ENCODE measurements at places on chromosomes 1 and 21. TPM values are rescaled to one million over a fixed set of nuclear protein-coding genes. Genes with fewer than 3 reads are reported as not detected.

AMY1C gene
- total RNA-seq: 2.5 TPM

CORT gene
- 0.24 TPM for total RNA-seq

FAM78B gene
- 0.28 TPM for total RNA-seq

GRCh38 chr21:17828223-17828622 lies 9.1 kb upstream of the C21orf91 start:
- H3K27ac ChIP-seq: no peak overlapping the region
- H3K4me1 ChIP-seq: no peaks in the 10 kb centered on the region
- no peak for DNase-seq
- H3K4me3 ChIP-seq: no peak overlapping the region
- no peaks in the 10 kb centered on the region for H3K27me3 ChIP-seq
- no peaks in the 10 kb centered on the region for H3K36me3 ChIP-seq

- no peak overlapping the region for H3K4me3 ChIP-seq
- no peak for DNase-seq
- H3K36me3 ChIP-seq: no peaks in the 10 kb centered on the region
- peaks cover 46% of the 10 kb centered on the region for H3K27me3 ChIP-seq
Measured at GRCh38 chr1:204154568-204155255, 2.9 kb upstream of the ETNK2 start.

DNA sequence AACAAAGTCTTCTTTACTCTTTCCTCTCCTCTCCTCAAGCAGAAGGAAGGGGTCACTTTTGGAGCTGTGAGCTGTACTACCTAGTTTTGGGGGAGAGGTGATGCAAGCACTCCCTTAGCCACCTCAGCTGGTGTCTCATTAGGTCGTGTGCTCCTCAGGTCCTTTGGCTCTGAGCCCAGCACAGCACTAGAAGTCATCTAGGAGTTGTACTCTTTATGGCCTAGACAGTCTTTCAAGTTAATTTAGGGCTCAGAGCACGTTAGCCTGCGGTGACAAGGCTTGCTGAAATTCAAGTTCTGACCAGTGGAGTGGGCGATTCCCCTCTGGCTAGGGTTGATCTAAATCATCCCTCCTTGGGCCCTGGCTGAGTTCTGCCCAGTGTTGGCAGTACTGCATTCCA lies 48.0 kb upstream of the WDR26 start:
- no peaks in the 10 kb centered on the region for H3K4me1 ChIP-seq
- no peak overlapping the region for H3K27ac ChIP-seq
- no peak overlapping the region for H3K4me3 ChIP-seq

- no peaks in the 10 kb centered on the region for H3K4me1 ChIP-seq
- peak; percentile 6 for DNase-seq
Measured at GRCh38 chr1:65812065-65812464, 19.4 kb downstream of the PDE4B start.

GRCh38 chr1:247013391-247013790 lies 5.5 kb upstream of the ZNF695 start:
- H3K4me1 ChIP-seq: peaks cover under 1% of the 10 kb centered on the region
- no peaks in the 10 kb centered on the region for H3K36me3 ChIP-seq
- H3K27me3 ChIP-seq: no peaks in the 10 kb centered on the region
- no peak overlapping the region for H3K27ac ChIP-seq

DNA sequence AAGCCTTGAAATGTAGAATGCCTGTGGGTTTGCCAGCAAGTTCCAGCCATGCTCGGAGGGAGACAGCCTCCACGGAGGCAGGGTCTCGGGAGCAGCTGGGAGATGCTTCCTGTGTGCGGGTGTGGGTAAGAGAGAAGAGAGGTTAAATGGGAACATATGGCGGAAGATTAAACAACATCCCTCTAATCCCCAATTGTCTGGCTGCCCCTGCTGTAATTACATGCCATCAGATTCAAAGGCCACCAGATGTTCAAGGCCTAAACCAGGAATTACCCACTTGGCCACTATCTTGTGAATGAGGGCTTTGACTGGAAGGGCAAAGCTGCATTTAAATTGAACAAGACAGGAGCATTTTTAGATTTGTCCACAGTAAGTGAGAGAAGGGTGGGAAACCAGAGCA lies 81.4 kb upstream of the BACE2 start:
- no peak overlapping the region for H3K27ac ChIP-seq
- H3K36me3 ChIP-seq: no peaks in the 10 kb centered on the region

DNA sequence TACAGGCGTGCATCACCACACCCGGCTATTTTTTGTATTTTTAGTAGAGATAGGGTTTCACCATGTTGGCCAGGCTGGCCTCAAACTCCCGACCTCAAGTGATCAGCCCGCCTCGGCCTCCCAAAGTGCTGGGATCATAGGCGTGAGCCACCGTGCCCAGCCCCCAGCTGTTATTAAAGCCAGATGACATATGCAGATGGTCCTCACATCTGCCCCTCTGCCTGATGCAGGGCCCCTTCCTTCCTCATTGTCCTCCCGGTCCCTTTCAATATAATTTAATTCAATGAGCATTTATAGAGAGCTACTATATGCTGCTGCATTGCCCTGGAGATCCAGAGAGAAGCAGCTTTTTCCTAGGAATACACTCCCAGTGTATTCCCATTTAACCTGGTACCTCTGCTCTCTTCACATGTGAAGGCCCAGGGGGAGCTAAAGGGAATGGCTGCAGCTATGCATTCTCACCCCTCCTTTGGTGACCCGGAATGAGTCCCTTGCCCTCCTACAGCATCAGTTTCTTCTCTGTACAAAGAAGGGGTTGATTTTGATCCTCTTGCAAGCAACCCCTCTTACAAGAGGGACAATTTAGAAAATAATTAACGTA lies 55.6 kb downstream of the L1TD1 start:
- no peaks in the 10 kb centered on the region for H3K27me3 ChIP-seq
- H3K36me3 ChIP-seq: no peaks in the 10 kb centered on the region
- no peak for DNase-seq
- no peak overlapping the region for H3K27ac ChIP-seq
- H3K4me3 ChIP-seq: no peak overlapping the region
- H3K4me1 ChIP-seq: no peaks in the 10 kb centered on the region

DNA sequence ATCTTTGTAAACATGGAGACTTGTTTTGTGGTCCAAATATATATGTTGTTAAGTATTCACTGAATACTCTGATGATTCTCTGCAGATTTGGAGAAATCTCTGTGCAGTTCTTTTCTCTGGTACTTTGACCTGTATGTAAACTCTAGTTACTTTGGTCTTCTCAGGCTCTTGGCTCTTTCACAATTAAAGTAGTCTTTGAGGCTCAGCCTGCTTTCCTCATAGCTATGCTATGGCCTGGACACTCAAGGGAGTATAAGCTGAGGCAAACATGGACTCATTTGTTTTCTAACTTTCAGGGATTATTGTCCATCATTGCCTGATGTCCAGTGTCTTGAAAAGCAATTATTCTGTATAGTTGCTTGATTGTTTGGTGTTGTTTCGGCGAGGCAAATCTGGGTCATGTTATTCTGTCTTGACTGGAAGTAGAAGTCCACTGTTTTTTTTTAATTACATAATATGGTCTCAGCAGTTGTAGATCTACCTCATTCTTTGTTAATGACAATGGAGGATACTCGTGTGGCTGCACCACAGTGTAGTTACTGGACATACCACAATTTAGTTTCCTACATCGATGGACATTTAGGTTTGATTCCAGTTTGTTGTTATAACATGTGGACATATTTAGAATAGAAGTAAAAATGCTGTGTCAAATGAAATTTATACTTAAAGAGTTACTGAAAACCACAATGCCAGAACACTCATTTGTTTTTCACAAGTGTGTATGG lies 9.2 kb downstream of the PTBP2 start:
- H3K4me3 ChIP-seq: no peak overlapping the region
- DNase-seq: no peak
- H3K27ac ChIP-seq: no peak overlapping the region
- H3K4me1 ChIP-seq: no peaks in the 10 kb centered on the region

- H3K36me3 ChIP-seq: no peaks in the 10 kb centered on the region
- no peak overlapping the region for H3K27ac ChIP-seq
- no peak overlapping the region for H3K4me3 ChIP-seq
Measured at GRCh38 chr1:115289940-115290339, 48.1 kb downstream of the NGF start.

Data from thymus (tissue), 14 donors.